Uterus (tissue), 4 donors: ENCODE measurements at places on chromosomes 5 and 9.

GRCh38 chr9:136079916-136080246, 15.2 kb downstream of the NACC2 start:
- no peak for DNase-seq

DNA sequence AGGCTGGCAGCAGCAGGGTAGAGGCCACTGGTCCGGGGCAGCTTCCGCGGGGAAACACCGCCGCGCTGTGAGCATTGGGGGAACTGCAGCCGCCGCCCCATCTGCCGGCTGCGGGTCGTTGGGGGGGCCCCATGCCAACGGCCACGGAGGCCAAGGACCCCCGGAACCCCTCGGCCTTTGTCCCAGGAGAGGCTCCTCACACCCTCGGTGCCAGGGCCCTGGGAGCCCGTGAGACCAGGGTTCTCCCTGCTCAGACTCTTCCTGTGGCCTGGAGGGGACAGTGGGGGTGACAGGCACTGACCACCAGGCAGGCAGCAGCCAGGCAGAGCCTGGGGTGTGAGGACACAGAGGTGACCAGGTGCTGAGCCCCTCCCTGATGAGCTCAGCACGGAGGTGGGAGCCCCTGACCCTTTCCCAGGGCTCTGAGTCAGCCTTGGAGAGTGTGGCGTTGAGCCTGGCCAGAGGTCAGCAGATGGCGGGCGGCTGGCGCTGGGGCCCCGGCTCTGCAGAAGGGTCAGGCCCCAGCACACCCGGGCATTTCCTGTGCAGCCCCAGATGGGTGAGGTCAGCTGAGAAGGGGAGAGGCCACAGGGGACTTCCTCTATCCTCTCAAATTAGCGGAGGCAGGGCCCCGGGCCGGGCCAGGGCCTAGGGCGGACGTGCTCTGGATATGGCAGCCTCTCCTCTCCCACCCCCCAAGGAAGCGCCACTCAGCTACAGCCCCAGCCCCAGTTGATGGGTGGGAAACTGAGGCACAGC, 17.9 kb upstream of the EGFL7 start:
- DNase-seq = peak; percentile 67

- no peak for DNase-seq
Measured at GRCh38 chr9:135608294-135608998, 30.9 kb downstream of the GLT6D1 start.

- no peak for DNase-seq
Measured at GRCh38 chr9:90802386-90802985, 867 bp downstream of the SYK start.

GRCh38 chr9:92373167-92373566, 31.2 kb downstream of the OGN start:
- DNase-seq = no peak

DNA sequence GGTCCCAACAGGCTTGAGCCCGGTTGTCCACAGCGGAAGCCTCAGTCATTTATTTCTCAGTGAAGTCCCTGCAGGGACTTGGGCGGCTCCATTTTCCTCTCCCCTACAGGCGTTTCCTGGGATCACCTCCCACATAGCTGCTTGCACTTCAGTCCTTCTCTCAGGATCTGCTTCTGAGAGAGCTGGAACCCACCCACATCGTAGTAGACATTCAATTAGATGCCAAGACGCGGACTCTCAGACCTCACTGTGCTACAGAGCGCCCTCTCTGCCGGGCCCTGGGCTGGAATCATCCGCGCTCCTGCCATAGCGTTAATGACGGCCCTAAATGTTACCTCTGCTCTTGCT, 54.0 kb upstream of the ROR2 start:
- no peak for DNase-seq

DNA sequence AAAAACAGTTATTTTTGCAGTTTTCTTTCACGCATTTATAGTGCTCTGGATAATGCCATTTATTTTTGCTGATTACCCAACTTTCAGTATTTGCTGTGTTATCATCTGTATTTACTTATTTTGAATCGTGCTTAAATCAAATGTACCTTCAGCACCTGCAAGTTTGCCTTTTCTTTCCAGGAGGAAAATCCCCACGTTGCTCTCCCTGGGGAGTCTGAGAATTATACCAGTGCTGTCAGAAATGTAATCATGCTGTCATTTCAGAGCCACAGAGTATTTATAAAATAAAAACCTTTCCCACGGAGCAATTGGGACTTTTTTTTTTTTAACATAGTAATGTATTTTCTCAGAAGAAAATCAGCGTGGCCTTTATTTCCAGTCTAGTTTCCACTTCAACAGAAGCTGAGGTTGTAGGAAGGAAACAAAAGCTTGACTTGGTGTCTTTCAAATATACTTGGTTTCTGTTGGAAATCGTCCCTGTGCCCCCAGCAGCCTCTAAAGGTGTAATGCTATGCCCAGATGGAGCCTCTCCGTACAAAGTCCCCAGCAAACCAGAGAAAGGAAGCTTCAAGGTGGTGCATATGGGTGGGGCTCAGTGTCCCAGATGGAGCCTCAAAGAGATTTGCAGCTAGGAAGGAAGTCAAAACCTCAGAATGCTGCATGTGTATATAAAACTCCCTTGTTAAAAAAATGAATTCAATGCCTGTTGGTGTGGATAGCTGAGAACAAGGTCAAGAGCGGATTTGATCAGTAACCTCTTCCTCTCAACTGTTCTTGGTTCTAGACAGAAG, 2.1 kb downstream of the GPR150 start:
- DNase-seq = no peak

DNA sequence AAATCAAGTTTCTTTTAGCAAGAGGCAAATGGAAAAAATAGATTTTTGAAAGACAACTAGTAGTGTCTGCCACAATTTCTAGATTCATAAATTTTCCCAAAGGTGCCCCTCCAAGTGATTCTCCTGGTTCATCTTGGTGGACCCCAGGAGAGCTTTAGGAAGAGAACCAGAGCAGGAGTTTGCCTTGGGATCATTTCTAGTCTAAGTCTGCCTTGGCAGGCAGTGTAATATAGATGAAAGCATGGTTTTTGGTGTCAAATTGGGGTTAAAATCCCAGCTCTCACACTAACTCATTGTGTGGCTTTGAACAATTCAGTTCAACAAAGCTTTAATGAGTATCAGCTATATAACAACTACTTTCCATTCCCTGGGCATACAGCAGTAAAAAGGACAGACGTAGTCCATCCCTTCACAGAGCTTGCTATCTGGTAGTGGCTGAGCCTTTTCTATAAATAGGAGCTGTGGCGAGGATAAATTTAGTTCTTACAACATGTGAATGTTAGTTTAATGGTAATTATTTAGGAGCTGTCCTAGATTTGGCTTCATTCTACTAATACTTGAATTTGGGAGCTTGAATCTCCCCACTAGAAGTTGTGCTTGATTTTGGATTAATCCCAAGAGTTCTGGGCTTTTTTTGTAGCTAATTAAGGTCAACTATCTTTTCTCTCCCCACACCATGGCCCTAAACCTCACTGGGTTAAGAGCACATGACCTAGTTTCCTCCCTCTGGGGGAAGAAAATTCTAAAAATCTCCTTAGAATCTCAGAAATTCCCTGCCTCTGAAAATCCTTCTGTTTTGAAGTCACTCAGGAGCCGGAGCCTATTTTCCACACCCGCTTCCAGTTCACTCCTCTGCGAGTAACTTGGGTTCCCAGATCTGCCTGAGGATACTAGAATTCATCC, 197.8 kb downstream of the PCSK1 start:
- DNase-seq = no peak

DNA sequence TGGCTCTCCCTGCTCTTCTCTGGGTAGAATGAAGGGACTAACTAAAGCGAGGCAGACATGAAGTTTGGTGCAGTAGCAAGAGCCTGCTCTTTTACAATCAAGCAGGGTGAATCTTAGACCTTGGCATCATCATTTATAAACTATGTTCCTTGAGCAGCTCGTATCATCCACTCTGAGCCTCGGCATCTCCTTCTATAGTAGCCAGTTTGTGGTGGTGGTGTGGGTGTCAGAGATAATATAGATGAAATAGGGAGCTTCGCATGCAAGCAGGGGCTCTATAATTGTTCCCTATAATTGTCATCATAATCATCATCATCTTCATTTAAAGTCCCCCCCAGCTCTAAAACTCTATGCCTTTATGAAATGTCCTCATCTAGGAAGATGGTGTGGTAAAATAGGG, 72.5 kb upstream of the SAP30L start:
- DNase-seq = no peak

- DNase-seq = no peak
Measured at GRCh38 chr5:14855366-14855765, 16.2 kb downstream of the ANKH start.

GRCh38 chr5:7714119-7714518, 136.8 kb downstream of the CFAP90 start:
- no peak for DNase-seq

- DNase-seq = no peak
Measured at GRCh38 chr9:104276709-104277245, 182.7 kb downstream of the SMC2 start.

- DNase-seq = no peak
Measured at GRCh38 chr5:180238631-180239030, 29.6 kb upstream of the RASGEF1C start.

- no peak for DNase-seq
Measured at GRCh38 chr5:58239045-58239444, 220.8 kb downstream of the PLK2 start.
